Activated CD4-positive, CD25-positive, alpha-beta regulatory T cell treated with anti-CD3 and anti-CD28 coated beads, Interleukin-2, amount 50 U/mL, for 24 hours (primary cell): ENCODE measurements at places on chromosomes 12 and 14.

DNA sequence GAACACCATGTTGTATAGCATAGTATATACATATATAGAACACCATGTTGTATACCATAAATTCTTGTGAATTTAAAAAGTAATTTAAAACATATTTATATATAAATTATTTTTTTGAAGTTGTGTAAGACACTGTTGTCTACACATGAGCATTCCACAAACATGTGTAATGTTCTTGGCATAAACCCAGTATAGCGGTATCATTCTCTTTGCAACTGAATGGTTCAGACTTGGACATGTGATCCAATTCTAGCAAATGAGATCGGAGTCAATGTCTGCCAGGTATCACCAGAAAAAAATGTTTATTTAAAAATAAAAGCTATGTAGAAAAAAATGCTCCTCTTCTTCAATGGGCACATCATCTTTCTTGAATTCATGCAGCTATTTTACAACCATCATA is 33.9 kb downstream of the CEP290 start:
- ATAC-seq, result no peak

GRCh38 chr14:30227876-30228275 is 300.2 kb upstream of the PRKD1 start:
- no peak for ATAC-seq

DNA sequence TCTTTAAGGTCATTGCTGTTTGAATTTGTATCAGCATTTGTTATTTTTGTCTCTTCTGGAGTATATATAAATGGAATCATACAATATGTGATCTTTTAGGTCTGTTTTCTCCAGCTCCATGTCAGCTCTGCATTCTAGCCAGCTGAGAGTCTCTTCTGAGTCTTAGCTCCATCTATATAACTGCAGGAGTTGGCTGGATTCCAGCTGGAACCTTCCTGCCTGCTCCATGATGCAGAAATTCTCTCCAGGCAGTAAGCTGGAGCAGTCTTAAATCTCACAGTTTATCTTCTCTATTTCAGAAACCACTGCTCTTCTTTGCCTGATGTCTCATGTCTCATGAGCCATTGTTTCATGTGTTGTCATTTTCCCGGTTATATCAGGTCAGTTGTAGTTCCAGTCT is 827.6 kb downstream of the NRXN3 start:
- no peak for ATAC-seq

DNA sequence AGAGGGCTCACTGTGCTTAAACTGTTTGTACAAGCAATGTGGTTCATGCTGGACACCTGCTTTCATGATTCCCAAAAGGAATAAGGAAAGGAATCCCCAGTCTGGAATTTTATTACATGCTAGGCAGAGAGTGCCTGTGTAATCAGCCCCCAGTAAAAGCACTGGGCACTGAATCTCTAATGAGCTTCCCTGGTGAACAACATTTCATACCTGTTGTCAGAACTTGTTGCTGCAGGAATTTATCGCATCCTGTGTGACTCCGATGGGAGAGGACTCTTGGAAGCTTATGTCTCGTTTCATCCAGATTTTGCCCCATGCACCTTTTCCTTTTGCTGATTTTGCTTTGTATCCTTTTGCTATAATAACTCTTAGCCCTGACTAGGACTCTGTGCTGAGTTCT is 190.2 kb upstream of the HMGA2 start:
- ATAC-seq, result no peak

DNA sequence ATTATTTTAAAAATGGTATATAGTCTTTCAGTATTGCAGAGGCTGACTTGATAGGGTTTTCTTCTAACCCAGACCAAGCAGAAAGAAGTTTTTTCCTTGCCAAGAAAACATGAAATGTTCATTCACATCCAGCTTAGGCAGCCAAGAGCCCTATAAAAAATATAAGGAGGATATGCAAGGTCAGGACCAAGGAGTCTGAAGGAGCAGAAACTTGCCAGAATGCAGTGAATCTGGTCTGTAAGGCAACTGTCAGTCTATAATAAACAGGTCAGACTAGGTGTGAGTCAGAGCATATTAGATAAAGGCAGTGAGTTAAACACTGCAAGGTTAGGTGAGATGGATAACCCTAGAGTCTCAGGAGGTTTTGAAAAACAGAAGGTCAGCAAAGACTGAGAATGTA is 645.5 kb downstream of the C12orf50 start:
- ATAC-seq, result no peak

DNA sequence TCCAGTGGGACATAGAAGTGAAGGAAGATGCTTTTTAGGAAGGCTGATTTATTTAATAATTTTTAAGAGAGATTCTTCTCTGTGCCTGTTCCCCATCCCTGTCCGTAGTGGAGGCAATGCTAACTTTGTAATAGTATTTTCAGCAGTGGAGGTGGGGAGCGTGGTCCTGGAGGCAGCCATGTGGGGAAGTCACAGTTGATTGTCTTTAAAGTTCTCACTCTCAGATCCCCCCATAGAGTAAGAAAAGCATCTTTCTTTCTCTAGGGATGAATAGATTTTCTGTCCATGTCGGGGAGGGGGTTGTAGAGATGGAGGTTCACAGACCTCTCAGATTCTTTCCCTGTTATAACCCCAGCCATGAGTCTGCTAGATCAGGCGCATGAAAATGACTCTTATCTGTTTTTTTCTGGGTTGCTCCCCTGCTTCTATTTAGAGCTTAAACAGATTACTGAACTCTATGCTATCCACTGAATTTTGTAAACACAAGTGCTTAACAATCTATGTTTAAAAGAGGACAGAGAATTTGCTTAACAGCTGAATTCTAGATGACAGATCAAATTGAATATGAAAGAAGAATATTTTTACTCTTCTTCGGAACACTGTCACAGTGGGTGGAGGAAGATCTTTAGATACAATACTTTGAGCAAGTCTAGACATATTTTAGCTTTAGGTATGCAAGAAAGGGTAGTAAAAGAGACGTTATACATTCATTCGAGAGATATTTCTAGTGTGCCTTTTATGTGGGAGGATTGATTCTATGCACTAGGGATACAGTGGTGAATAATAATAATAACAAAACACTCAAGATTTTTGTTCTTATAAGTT is 25.3 kb downstream of the TMEM117 start:
- ATAC-seq, result no peak

DNA sequence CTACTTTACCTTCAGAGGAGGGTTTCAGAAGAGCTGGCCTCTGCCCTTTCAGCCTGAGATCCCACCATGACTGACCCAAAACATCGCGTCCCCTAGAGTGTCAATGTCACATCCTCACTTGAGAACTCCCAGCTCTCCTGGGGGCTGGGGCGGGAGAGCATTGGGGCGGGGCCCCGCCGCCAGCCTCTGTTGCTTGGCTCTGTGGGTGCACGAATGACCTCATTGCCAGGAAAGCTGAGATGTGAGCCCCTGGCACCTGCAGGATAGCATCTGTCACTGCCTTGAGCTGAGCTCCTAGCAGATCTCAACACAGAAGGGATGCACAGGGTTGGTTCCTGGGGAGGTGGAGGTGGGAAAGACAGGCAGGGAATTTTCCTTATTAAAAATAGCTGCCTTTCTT is 20.6 kb upstream of the MYL2 start:
- ATAC-seq, result no peak

- ATAC-seq, result no peak
These were observed 10.5 kb downstream of the E2F7 start for GRCh38 chr12:77054851-77055250.

- ATAC-seq, result no peak
These were observed 29.6 kb upstream of the NTF3 start for GRCh38 chr12:5402009-5402935.
